ENCODE measurements at places on chromosomes 11 and 22.

GRCh38 chr11:110038201-110038600 is 55.0 kb upstream of the ZC3H12C start:
- no peak for DNase-seq

- DNase-seq, result no peak
Observed at GRCh38 chr11:61861634-61862033, 29.7 kb downstream of the FADS3 start.

GRCh38 chr11:28606930-28607329 is 498.7 kb downstream of the METTL15 start:
- no peak for DNase-seq

DNA sequence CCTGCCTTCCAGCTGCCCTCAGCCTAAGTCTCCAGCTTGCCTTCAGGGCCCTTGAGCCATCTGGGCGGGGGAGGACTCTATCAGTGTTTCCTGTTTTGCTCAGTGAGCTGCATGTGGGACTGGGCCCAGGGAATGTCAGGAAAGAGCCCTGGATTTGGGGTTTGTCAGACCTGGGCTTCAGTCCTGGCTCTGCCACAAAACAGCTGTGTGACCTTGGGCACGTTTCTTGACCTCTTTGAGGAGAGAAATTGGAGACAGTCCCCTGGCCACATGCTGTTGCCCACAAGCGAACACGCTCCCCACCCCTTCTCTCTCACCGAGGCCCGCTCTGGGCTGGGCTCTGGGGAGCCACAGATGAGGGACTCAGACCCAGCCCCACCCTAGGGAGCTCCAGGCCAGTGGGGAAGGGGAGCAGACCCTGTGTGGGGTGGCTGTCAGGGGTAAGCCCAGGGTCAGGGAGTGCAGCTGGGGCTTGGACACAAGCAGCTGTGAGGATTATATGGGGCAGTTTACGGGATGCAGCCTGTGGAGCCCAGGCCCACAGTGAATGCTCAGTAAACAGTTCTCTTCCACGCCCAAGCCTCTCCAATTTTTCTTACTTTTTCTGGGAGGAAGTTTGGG is 12.3 kb downstream of the MYO7A start:
- no peak for DNase-seq

DNA sequence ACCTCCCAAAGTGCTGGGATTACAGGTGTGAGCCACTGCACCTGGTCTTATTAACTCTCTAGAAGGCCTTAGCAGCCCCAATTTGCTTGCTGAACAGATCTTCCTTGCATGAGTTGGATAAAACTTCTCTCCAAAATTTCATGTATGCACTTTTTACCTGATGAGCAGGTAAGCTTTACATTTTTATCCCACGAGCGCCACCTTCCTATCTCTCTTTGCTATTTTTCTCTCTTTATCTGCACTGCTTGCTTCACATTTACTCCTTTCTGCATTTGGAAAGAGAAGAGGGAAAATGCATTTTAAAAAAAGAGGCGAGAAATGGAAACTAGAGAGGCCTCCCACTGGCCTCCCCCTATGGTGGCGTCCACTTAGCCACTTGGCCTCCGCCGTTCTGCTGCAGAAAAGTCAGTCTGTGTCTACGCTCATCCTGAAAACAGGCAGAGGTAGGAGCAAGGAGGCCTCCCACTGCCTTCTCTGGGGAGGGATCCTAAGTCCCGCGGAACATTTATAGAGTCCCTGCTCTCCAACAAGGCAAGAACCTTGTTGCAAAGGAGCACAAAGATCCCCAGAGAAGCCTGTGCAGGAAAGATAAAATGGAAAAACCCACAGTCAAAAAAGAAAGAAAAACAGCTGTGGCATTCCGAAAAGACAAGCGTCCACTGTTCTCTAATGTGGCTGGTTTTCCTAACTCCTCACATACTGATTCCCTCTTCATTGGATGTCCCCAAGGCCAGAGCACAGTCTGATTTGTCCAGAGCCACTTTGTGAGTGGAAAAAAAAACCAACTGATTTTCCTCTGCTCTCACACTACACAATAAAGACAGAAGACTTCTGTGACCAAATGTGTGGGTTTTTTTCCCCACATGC is 62.2 kb upstream of the INCENP start:
- no peak for DNase-seq

GRCh38 chr11:12762696-12763324 is 88.6 kb downstream of the TEAD1 start:
- no peak for DNase-seq

DNA sequence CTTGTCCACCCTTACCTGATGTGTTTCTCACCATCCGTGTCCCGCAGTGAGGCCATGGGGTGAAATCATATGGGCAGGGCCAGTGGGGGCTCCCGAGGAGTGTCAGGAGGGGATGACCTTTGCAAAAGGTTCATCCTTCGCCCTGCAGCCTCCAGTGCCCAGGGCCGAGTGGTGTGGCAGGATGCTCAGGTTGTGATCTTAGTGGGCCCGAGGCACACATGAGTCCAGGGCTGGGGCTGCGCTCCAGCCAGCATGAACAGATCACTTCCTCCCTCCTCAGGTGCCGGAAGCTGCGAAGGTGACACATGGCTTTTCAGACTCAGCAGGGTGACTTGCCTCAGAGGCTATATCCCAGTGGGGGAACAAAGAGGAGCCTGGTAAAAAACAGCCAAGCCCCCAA is 2.8 kb upstream of the FKBP2 start:
- DNase-seq, result no peak

- DNase-seq, result no peak
Observed at GRCh38 chr22:36015155-36015810, 13.3 kb downstream of the RBFOX2 start.

DNA sequence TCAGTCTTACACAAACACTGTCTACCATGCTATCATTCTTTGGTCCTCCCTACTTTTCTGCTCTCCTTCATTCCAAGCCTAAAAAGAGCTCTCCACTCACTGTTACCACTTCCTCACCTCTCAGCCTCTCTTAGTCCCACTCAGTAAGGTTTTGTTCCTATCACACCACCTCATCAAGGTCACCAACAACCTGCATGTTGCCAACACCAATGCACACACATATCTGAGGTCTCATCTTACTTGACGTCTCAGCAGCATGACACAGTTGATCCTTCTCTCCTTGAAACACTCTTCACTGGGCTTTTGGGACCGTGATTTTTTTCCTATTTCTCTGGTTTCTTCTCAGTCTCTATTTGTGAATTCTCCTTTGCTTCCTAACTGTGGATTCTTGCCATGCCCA is 8.1 kb downstream of the PISD start:
- DNase-seq, result no peak

DNA sequence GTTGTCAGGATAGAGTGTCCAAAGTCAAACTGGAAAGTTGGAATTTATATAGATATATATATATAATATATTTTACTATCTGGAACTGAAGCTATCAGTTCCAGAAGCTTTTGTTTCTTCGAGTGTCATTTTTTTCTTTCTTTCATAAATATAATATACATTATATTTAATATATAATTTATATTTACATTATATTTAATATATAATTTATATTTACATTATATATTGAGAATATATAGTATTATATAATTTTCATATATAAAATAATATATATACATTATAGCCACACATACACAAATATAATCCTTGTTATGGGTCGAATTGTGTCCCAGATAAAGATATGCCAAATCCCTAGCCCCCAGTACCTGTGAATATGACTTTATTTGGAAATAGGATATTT is 842.3 kb upstream of the LRRC4C start:
- DNase-seq, result no peak

GRCh38 chr11:113091481-113091780 is 130.2 kb downstream of the NCAM1 start:
- no peak for DNase-seq

- no peak for DNase-seq
Observed at GRCh38 chr11:77155082-77155475, 27.0 kb downstream of the MYO7A start.

- no peak for DNase-seq
Observed at GRCh38 chr22:21000987-21001600, 824 bp downstream of the THAP7 start.

DNA sequence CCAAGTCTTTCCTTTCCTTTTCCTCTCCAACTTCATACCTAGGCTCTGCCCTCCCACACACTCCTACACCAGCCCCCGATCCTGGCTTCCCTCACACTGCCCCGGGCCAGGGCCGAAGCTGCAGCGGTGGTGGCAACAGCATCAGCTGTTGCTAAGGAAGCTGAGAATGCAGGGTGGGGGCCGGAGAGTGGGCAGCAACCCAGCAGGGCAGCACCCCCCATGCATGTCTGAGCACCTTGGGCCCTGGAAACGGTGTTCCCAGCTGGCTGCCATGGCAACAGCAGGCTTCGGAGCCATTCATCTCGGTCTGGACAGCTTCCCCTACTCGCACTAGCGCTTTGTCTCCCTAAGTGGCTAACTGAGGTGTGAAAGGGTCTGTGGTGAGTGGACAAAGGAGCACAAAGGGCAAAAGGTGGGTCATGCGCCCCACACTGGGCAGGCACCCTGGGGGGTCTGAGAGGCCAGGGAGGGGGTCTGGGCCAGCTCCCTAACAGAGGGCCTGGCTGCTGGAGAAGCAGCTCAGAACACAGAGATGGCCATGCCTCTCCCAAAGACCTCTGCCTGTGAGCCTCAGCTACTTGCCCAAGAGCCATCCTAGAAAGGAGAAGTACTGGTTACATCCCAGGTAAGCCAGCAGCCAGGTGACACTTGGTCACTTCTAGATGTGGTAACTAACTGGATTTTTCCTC is 42.1 kb upstream of the JAM3 start:
- DNase-seq, result no peak

DNA sequence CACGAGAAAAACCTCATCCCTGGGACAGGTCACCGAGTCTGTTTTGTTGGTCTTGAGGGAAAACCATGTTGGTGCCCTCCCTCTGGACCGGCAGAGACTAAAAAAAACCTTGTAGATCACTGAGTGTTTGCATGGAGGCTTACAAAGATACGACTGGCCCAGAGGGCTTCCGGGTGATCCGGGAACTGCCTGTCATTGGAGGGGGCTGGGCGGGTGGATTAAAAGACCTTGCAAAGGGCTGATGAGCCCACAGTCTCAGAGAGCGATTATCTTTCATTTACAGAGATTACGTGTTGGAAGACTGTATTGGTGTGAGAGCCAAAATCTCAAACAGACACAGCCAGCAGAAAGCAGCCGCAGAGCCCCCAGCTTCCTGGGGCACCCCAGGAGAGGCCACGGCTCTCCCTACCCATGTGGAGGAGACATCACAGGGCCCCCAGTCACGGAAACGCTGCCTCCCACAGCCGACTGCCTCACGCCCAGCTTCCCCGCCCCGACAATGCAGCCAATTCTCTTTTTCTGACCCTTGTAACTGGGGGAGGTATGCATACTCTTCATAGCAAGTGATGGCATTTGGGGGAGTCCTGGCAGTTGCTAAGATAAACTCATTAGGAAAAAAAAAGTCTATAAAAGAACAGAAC is 426.4 kb downstream of the CTTN start:
- DNase-seq, result no peak

DNA sequence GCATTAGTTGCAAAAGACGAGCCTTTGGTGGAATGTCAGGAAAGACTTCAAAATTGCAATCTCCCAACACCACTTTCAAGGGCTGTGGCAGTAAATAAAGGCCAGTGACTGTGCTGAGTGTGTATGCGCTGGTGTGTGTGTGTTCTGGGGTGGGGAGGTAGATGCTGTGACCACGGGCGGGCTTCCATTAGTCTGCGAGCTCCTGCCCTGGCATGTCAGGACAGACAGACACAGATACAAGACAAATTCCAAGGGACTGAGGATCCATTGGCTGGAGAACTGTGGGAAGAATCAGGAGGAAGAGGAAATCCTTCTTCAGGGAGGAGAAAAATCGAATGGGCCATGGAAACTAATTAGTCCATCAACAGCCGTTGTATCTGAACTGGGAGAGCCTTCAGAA is 83.6 kb downstream of the FEZ1 start:
- no peak for DNase-seq

DNA sequence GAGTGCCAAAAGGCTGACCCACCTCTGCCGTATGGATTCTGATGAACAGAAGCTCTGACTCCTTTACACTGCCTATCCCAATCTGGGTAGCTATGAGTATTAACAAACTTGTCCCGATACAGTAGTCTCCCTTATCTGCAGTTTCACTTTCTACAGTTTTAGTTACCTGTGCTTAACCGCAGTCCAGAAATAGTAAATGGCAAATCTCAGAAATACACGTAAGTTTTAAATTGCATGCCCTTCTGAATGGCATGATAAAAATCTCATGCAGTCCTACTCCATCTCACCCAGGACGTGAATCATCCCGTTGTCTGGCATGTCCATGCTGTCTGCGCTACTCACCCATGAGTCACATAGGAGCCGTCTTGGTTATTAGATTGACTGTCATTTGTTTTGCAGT is 68.8 kb downstream of the SNX19 start:
- no peak for DNase-seq

DNA sequence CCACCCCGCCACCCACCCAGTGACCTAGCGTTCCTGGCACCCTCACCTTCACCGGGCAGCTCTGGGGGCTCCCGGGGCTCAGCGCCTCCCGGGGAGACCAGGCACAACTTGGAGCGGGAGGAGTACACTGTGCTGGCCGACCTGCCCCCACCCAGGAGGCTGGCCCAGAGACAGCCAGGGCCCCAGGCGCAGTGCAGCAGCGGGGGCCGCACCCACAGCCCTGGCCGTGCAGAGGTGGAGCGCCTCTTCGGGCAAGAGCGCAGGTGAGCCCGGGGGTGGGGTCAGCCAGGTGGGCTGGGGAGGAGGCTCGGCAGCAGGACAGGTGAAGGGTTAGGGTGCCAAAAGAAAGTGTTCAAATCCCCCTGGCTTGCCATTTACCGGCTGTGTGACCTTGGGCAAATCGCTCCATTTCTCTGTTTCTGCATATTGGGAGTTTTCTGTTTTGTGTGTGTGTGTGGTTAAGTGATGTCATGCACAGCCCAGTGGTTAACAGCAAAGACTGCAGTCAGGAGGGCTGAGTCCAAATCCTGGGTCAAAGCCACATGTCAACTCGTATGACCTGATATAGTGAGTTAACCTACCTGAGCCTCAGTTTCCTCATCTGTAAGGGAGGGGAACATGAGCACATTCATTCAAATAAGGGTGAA is 29.5 kb downstream of the TRIOBP start:
- DNase-seq, result peak; percentile 53

- no peak for DNase-seq
Observed at GRCh38 chr11:129377739-129378138, 2.1 kb downstream of the BARX2 start.

DNA sequence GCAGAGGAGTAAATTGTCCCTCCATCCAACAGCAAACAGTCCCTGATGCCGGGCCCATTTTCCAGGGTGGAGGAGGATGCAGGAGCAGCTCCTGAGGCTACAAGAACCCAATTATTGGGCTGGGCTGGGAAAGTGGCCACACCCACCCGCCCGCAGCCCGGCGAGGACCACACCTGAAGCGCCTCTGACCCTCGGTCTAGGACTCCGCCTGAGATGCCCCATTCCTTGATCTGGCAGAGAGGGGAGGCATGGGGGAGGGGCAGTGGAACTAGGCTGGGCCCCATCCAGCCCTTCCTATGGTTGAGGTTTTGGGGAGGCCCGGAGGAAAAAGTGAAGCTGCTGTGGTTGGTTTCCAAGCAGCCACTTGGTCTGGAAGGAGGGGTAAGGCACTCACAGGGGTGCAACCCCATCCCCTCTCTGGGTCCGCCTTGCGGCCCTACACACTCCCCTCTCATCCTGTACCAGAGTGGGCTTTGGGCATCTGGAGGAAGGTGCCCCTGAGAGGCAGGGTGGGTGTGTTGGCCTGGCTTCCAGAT is 2.4 kb upstream of the LGALS1 start:
- no peak for DNase-seq

Measured in GM12891 (cell line).